ENCODE measurements at places on chromosomes 11 and 22.

- no peak for DNase-seq
Observed at GRCh38 chr22:33842006-33842354, 78.3 kb downstream of the LARGE1 start.

DNA sequence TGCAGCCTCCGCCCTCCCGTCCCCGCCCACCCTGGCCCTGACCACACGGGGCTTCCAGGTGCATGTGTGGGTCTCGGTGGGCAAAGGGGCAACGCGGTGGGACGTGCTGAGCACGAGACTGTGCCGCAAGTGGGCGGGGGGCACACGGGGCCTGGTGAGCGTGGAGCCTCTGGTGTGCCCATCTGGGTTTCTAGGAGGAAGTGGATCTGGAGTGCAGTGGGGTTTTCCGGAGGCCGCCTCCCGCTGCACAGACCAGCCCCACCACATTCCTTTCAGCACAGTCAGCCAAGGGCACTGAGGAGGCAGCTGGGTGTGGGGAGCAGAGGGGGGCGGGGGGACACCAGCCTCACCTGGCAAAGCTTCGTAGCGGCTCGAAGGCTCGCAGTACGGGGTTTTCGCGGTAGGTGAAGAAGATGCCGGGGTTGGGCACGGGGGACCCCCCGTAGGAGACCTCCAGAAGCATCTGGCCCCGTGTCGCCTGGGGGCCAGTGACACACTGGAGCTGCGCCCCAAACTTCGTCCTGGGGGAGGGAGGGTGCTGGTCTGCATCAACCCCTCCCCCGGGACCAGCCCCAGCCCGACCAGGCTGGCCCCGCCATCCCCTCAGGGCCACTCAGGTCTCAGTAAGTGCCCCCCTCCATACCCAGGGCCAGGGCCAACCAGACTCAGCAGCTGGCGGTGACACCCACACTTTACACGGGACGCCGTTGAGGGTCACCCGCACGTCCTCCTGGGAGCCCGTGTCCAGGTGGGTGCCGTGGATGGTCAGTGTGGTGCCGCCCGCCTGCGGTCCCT lies 12.4 kb upstream of the MAPK11 start:
- DNase-seq, result no peak

GRCh38 chr11:95831198-95831883 lies 41.0 kb downstream of the CEP57 start:
- DNase-seq, result no peak

GRCh38 chr22:25405841-25406509 lies 158.5 kb upstream of the GRK3 start:
- no peak for DNase-seq

- no peak for DNase-seq
Observed at GRCh38 chr22:39302431-39302960, 16.9 kb downstream of the RPL3 start.

DNA sequence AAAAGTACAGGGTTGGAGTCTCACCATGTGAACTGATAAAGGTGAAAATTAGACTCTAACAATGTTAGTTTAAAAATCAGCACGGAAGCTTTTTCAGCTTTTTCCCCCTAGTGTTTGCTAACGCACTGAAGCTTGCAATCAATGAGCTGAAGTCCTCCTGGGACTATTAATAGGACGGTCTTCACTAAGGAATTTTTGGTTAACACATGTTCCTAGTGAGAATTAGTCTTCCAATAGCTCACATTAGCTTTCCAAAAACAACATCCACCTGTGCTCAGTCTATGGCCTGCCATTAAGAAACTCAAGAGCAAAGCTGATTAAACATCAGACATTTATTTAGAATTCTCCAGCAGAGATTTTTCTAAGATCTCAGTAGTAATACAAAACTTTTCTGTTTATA lies 26.7 kb upstream of the DDI1 start:
- no peak for DNase-seq

DNA sequence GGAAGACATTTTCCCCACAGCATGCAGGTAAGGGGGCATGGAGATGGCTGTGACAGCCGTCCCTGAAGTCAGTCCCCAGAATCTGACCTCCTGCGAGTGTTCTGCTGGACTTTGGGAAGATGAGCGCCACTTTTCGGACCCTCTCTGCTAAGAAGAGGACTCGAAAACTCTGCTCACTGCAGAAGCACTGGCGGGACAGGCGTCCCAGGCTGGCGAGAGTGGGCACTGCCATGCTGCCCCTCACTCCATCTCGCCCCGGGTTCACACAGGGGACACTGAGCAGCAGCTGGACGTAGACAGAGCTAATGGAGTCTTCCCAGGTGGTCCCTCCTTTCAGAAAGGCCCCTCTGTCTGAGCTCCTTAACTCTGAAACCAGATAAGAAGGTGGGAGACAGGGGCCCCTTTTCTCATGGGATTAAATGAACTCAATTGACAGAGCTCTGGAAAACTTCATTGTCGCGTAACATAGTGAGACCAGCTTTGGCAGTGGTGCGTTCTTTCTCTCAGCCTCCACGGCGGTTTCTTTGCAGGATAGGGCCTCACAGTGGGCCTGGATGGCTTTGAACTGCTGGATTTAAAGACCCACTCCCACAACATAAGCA lies 4.8 kb downstream of the ADAMTS8 start:
- DNase-seq, result no peak

DNA sequence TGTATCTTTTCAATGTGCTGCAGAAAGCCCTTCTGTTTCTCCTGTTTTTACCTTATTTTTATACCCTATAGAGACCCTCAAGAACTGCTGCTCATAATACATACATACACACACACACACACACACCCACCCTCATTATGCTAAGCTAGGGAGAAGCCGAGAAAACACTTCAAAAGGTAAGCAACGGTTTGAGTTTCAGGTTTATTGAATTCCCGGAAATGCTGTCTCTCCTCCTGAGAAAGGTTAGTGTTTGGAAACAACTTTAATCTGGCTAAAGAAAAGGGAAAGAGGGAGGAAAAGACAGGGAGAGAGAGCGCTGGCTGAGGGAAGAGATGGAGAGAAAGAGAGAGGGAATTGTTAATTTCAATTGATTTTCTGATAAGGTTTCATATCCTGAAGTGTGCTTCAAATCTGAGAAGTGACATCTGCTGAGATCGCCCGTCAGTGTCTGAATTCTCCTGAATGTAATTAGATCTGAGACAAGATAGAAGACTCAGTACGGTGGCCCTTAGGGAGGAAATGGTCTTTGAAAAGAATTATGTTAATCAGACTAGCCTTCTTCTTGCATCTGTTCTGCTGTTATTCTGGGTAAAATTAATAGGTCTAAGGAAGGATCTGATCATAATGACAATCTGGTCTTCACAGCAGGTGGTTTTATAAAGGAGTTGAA lies 169.1 kb downstream of the NXPE2 start:
- no peak for DNase-seq

DNA sequence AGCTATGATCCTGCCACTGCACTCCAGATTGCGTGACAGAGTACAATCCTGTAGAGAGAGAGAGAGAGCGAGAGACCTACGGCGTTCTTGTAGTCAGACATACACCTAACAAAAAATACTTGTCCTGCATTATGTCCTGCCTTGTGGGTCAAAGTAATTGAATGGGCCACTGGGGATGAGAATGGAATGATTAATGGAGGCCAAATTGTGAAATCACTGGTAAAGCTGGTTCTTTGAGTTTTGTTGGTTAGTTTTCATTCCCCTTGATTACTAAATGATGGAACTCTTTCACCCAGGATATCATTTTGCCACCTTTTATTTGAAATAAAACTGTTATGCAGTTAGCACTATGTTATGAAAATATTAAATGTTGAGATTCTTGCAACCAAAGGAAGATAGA lies 18.7 kb downstream of the GAS2 start:
- DNase-seq, result no peak

- DNase-seq, result no peak
Observed at GRCh38 chr22:40982482-40983385, 31.6 kb downstream of the RBX1 start.

DNA sequence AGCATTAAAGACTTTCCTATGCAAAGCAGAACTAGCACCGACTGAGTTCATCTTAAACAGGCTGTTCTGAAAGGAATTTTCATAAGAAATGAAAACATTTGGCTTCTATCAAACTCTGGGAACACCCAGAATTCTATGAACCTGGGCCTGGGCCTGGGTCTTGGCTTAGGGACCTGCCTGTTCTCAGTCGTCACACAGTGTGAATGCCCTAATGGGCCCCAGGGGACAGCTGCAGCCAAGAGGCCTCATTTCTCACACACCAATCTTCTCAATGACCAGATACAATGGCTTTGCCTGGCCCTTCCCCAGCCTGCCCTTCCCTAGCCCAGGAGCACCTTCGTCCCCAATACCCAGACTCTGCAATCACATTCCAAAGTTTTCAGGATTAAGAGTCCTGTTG lies 234.9 kb upstream of the ARHGAP20 start:
- no peak for DNase-seq

- no peak for DNase-seq
Observed at GRCh38 chr11:57979532-57980079, 44.1 kb upstream of the OR9Q1 start.

- no peak for DNase-seq
Observed at GRCh38 chr11:8733852-8734251, 51.3 kb downstream of the RPL27A start.

- DNase-seq, result no peak
Observed at GRCh38 chr11:60194511-60194910, 11.6 kb upstream of the MS4A6A start.

GRCh38 chr11:117478126-117478860 lies 150.6 kb downstream of the CEP164 start:
- DNase-seq, result no peak

DNA sequence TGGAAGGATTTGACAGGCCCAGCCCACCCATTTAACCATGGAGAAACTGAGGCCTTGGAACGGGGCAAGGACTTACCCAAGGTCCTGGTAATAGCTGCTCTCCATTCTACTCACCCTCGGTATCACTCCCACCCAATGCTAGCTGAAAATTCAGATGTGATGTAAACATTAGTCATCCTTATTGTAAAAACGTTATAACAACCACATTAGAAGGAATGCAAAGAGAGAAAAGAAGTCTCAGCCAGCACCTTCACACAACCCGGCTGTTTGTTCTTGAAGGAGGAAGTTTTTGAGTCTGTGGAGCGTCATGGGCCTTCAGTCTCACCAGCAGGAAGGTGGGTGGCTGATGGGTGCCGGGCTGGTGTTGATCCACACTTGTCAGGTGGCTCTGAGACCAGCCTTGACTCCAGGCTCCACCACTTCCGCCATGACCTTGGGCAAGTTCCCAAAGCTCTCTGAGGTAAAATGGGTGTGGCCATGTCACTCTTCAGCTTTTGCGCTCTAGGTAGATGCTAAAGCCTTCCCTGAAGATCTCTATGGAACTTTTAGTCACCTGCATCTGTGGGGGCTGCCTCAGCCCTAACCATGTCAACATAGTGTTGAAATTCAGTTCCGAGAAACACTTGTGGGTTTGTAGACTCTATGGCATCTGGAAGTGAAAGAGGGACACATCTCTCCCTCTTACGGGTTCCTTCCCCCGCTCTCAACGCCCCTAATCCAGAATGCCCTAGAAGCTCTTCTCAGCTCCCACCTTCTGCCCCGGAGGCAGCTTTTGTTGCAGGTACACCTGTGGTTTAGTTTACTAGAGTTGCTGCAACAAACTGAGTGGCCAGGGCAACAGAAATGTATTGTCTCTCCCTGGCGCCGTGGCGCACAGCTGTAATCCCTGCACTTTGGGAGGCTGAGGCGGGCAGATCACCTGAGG lies 14.8 kb downstream of the CD6 start:
- peak; percentile 78 for DNase-seq

- DNase-seq, result no peak
Observed at GRCh38 chr22:32588063-32588462, 113.5 kb downstream of the FBXO7 start.

- no peak for DNase-seq
Observed at GRCh38 chr11:15775015-15775541, 581.3 kb downstream of the SOX6 start.

- no peak for DNase-seq
Observed at GRCh38 chr11:3166268-3167142, 1.4 kb upstream of the OSBPL5 start.

GRCh38 chr11:113685654-113686359 lies 20.3 kb downstream of the TMPRSS5 start:
- DNase-seq, result no peak

DNA sequence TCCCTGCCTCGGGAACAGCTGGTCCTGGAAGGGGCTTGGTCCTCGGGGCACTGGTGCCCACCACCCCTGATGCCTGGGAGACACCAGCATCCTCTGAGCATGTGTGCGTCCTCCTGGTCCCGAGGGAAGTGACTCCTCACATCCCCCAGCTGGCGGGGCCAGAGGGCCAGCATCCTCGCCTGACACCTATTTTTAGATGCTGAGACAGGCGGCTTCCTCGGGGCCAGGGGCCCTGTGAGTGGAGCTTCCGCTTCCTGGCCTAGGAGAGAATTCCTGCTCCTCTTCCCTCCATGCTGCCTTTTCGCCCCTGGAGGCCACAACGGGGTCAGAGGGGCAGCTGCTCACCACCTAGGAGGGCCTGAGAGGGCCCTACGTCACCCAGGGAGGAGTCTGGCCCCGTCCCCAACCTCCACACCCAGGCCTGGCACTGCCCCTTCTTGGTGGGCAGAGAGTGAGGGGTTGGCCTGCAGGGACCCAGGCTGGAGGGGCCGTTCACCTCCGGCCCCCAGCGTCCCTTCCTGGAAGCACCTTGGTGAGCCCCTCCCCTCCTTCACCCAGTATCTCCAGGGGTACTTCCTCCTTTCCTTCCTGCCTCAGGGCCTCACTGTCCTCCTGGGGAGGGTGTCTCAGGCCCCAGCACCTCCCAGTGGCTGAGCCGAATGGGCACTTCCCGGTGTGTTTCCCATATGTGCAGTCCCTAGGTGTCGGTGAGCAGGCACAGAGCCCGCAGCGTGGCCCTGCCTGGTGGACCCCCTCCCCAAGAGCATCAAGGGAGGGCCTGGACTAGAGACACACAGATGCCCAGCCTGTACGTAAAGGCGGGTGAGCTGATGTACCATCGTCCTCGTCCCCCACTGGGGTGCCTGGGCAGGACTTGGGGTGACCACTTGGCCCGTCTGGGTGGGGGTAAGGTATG lies 6.1 kb downstream of the CD81 start:
- no peak for DNase-seq

GRCh38 chr11:12281571-12282478 lies 95.5 kb upstream of the PARVA start:
- peak; percentile 62 for DNase-seq

GRCh38 chr22:40024201-40025061 lies 29.7 kb downstream of the FAM83F start:
- peak; percentile 20 for DNase-seq

- DNase-seq, result no peak
Observed at GRCh38 chr11:133987171-133987570, 30.4 kb upstream of the IGSF9B start.

DNA sequence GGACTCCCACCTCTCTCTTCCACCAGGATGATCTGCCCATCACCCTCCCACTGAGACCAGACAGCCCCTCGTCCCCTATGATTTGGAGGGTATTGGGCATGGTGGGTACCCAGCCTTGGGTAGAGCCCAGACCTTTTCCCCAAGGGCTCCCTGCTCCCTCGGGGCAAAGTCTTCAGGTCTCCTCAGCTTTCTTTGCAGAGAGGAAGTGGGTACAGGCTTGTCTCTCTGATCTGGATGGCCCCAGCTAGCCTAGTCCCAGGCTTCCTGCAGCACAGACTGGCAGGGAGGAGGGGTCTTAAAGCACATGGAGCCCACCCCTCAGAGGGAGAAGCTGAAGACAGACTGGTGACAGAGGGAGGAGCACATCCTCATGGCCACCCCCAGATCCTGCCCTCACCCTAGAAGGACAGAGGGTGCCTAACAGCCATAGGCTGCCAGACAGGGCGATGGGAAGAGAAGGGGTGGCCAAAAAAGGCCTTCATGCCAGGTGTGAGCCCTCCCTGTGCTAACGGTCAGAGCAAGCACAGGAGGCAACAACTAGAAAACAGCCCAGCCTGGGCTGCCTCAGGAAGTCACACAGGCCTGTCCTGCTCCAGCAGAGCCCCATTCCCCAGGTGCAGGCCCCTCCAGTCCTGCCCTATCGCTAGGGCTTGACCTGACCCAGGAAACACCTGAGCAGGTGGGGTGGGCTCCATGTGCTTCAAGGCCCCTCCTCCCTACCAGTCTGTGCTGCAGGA lies 30.4 kb downstream of the SLC22A12 start:
- DNase-seq, result no peak
